ENCODE measurements at places on chromosomes 16 and 17. TPM values are rescaled to one million over a fixed set of nuclear protein-coding genes. Genes with fewer than 3 reads are reported as not detected.

CLEC18B gene
- not detected for total RNA-seq

- DNase-seq, result no peak
These were observed 15.6 kb upstream of the BCAR1 start for GRCh38 chr16:75266738-75267630.

DNA sequence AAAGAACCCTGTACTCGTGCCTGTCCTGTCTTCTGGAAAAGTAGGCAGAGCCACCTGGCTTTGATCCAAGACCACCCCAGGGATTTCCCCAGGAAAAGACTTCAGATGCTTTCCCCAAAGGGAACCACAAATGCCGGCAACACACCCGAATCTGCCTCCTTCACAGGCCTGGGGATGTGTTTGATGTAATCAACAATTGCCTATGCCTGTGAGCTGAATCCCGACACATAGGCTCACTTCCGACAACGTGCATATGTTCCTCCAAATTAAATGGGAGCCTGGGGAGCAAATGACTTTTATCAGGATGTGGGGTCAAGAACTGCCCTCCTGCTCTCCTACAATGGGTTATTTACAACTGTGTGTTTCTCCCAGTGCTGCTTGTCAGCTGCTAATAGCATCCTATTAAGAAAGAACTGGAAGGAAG, 535.2 kb upstream of the CDH11 start:
- DNase-seq, result no peak

FKBP10 gene
- total RNA-seq, result 228 TPM

TNP2 gene
- total RNA-seq, result not detected

- no peak for DNase-seq
These were observed 197.6 kb downstream of the LAT start for GRCh38 chr16:29182501-29182900.

- peak; percentile 72 for DNase-seq
These were observed 20.4 kb upstream of the CDYL2 start for GRCh38 chr16:80824623-80825364.

DNA sequence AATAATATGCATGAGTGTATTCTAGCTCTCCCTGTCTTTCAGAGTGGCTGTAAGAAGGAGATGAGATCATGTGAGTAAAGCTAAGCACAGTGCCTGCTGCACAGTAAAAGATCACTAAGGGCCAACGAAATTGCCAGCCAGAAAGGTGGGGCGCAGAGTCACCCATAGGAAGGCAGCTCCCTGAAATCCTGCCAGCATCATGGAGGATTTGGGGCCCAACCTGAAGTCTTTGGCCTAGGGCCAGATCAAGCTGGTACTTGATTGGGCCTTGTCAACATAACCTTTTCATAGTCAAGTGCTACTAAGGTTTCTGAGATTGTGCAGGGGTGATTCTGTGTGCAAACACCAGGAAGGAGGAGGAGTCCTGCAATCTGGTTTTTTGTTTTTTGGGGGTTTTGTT, 16.5 kb downstream of the SCNN1B start:
- no peak for DNase-seq

DNA sequence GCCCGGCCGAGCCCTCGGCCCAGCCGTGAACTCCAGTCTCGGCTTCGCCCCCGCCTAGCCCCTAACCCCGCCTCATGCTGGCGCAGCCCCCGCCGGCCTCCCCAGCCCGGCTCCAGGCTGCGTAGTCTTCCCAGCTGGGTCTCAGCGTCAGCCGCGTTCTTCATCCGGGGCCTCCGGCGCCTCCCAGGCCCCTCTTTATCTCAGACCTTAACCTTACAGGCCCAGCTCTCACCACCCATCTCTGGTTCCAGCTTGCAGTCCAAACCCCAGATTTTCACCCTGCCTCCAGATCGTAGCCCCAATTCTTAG, at the start of gene PROCA1:
Gene PROCA1, minus strand, starts transcription at position 166 of the 309 bp plus-strand sequence. CDS start 228 bp downstream, outside the sequence.
- DNase-seq, result no peak

HAP1 gene
- total RNA-seq, result under 0.01 TPM

PLLP gene
- total RNA-seq, result not detected

- peak; percentile 47 for DNase-seq
These were observed 2.6 kb downstream of the RAI1 start for GRCh38 chr17:17683710-17684365.

TEDC2 gene
- total RNA-seq, result 6.9 TPM

- DNase-seq, result no peak
These were observed 496.0 kb downstream of the CDH8 start for GRCh38 chr16:61540216-61540615.

NOG gene
- 0.64 TPM for total RNA-seq

DNA sequence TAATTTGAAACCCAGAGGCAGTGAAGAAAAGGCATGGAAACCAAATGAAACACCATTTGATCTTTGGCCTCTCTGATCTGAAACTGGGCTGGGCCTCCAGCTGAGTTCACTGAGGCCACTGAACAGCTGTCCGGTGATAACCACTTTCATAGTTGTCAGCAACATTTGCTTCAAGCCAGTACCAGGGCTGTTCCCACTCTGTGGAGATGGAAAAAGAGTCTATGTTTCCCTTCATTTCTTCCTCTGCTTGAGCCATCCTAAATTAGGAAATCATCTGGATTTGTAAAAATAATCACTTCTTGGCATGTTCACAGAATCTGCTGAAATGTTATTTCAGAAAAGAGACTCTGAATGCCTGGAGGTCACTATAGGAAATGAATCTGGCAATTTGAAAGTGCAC, 119.3 kb downstream of the STX8 start:
- peak; percentile 17 for DNase-seq

DNA sequence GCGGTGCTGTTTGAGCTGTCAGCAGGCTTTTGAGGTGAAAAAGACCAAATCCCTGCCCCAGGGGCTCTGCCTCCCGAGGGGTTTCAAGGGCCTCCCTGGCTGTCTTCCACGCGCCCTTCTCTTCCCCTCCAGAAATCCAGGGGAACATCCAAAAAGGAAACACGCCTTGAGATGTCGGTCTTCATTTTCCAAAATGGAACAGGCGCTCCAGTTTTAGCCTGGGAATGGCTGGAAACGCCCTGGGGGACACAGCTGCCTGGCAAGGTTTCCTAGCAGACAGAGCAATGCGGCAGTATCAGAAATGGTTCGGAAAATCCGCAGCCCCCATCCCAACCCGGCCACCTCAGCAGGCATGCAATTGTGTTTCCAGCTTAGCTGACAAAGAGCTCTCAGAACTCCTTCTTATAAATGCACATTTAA, 16.6 kb upstream of the LITAF start:
- no peak for DNase-seq

C17orf50 gene
- not detected for total RNA-seq

DNA sequence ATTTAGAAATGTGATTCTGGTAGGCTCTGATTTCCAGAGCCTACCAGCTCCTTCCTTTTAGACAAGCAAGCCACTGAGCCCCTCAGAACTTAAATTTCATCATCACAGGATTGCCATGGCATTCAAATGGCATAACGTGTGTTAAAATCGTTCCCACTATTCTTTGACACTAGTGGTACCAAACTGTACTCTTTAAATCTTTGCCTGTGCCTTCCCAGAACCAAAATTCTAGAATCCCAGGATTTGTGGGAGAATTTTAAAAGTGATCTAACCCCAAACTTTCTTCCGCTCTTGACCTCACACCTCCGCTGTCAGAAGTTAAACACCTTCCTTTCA, 287 bp upstream of the INTS2 start:
- DNase-seq, result no peak

BICDL2 gene
- total RNA-seq, result not detected

GRCh38 chr17:73071066-73071999, 21.2 kb downstream of the SLC39A11 start:
- DNase-seq, result peak; percentile 38

GRCh38 chr17:40561294-40561870, 3.9 kb downstream of the CCR7 start:
- DNase-seq, result no peak

MT3 gene
- total RNA-seq, result not detected

DNA sequence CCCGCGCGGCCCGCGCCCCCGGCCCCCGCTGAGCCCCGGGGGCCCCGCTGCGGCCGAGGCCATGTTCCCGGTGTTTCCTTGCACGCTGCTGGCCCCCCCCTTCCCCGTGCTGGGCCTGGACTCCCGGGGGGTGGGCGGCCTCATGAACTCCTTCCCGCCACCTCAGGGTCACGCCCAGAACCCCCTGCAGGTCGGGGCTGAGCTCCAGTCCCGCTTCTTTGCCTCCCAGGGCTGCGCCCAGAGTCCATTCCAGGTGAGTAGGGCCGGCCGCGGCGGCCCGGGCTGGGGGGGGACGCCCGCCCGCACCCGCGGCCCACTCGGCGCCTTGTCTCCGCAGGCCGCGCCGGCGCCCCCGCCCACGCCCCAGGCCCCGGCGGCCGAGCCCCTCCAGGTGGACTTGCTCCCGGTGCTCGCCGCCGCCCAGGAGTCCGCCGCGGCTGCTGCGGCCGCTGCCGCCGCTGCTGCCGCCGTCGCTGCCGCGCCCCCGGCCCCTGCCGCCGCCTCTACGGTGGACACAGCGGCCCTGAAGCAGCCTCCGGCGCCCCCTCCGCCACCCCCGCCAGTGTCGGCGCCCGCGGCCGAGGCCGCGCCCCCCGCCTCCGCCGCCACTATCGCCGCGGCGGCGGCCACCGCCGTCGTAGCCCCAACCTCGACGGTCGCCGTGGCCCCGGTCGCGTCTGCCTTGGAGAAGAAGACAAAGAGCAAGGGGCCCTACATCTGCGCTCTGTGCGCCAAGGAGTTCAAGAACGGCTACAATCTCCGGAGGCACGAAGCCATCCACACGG, 504 bp downstream of the MAZ start:
- DNase-seq, result no peak

GPR142 gene
- total RNA-seq, result not detected

CBX2 gene
- 1.3 TPM for total RNA-seq

RASL10B gene
- 12.1 TPM for total RNA-seq

- peak; percentile 74 for DNase-seq
These were observed 12.1 kb downstream of the HSD3B7 start for GRCh38 chr16:30996985-30997724.
